ENCODE measurements at places on chromosomes 7 and 10. TPM values are rescaled to one million over a fixed set of nuclear protein-coding genes. Genes with fewer than 3 reads are reported as not detected.
A peak's percentile ranks its signal among the peaks of the same experiment; 100 is the strongest.

MYL10 gene
- polyA plus RNA-seq, result 13.6 TPM

RELN gene
- 2.1 TPM for polyA plus RNA-seq

FAM237B gene
- polyA plus RNA-seq, result not detected

SPAM1 gene
- polyA plus RNA-seq, result not detected

PLXNA4 gene
- 3.3 TPM for polyA plus RNA-seq

MYOZ1 gene
- 206 TPM for polyA plus RNA-seq

HMX3 gene
- not detected for polyA plus RNA-seq

HOXA5 gene
- polyA plus RNA-seq, result 8.2 TPM

CAPZA2 gene
- polyA plus RNA-seq, result 186 TPM

- DNase-seq, result peak; percentile 67
Observed at GRCh38 chr7:116332766-116333165, 122.4 kb downstream of the TES start.

- DNase-seq, result no peak
Observed at GRCh38 chr7:130953196-130953595, 219.2 kb upstream of the KLF14 start.

GRCh38 chr7:5605775-5606634 is 175.5 kb downstream of the RNF216 start:
- DNase-seq, result no peak

DNA sequence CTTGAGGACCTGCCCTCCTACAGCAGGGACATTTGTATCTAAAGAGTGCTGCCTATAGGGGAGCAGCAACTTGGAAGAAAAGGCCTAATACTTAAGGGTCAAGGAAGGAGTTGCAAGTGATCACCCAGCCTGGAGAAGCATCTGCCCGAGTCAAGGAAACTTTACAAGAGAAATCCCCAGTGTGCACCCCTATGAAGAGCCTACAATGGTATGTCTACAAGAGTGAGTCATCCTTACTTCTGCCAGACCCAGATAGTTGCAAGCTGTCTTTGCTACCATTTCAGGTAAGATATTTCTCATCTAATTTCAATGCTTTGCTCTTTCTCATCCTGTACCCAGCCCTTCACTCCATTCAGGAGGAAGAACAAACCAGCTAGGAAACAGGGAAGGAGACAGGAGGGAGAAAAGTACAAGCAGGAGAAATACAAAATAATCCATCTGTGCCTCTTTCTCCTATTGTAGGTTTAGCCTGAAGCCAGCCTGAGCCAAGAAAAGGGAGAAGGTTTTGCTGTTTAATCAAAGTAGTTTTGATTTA is 34.4 kb upstream of the AGR3 start:
- DNase-seq, result no peak

DNA sequence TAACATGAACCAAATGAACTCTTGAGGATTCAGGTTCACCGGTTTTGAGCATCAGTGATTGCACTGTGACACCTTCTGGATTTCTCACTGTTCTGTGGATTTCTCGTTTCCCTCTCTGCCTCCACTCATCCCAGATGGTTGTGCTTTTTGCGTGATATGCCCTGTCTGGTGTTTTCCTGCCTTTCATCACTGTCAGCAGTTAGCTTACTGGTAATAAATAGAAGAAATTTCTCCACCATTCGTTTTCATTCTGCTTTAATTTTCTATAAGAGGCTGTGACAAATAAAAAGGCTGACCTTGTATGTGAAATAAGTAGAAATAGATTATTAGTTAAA is 16.2 kb downstream of the BPGM start:
- DNase-seq, result no peak

- peak; percentile 55 for DNase-seq
Observed at GRCh38 chr10:63133821-63134557, 861 bp downstream of the NRBF2 start.

DNA sequence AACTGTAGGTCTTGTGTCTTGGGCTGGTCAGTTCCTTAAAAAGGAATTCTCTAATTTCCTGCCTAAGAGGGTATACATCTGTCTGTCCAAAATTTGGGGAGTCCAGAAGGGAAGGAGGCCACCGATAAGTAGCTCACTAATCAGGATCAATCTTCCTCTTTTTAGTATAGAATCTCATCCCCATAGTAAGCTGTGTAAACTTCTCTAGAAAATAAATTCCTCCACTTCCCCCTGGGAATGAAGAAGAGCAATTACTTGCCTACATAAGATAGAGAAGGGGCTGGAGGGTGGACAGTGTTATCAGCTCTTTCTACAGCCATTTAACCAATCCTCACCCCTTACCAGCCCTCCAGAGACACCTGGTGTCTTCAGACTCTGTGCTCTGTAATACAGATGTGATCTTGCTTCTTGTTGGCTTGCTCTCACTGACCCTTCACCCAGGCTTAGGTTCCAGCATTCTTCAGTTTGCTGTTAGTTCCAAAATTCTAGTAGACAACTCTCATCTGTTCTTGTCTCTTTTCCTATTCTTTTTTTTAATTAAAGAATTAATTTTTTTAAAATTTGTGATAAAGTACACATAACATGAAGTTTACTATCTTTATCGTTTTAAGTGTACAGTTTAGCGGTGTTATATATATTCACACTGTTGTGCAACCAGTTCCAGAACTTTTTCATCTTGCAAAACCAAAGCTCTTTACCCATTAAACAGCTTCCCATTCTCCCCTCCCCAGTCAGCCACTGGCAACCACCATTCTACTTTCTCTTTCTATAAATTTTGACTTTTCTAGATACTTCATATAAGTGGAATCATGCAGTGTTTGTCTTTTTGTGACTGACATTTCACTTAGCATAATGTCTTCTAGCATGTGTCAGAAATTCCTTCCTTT is 6.5 kb upstream of the PRKAR2B start:
- no peak for DNase-seq

DNA sequence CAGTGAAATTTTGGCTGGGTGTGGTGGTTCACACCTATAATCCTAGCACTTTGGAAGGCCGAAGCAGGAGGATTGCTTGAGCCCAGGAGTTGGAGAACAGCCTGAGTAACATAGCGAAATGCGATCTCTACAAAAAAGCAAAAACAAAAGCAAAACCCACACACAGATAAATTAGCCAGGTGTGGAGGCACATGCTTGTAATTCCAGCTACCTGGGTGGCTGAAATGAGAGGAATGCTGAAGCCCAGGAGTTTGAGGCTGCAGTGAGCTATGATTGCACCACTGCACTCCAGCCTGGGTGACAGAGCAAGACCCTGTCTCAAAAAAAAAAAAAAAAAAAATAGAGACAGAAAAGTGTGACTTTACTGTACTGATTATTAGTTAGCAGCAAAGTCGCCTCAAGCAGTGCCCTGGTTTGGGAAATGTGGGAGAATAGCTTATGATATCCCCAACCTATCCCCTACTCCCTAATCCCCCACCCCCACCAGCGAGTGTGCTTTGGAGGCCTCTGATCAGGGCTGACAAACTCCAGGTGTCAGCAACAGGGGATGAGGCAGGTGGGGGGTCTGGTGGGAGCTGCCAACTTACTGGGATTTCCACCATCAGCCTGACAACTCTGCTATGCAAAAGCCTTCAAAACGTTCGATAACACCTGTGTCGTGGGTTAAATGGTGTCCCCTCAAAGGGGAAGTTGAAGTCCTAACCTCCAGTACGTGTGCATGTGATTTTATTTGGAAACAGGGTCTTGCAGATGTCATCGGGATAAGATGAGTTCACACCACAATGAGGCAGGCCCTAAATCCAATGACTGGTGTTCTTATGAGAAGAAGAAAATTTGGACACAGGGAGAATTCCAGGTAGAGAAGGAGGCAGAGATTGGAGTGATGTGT is 124.7 kb upstream of the SDK1 start:
- DNase-seq, result no peak

- DNase-seq, result no peak
Observed at GRCh38 chr7:104207348-104207730, 474 bp downstream of the ORC5 start.

- DNase-seq, result no peak
Observed at GRCh38 chr10:128060341-128061250, 65.6 kb downstream of the MKI67 start.

DNA sequence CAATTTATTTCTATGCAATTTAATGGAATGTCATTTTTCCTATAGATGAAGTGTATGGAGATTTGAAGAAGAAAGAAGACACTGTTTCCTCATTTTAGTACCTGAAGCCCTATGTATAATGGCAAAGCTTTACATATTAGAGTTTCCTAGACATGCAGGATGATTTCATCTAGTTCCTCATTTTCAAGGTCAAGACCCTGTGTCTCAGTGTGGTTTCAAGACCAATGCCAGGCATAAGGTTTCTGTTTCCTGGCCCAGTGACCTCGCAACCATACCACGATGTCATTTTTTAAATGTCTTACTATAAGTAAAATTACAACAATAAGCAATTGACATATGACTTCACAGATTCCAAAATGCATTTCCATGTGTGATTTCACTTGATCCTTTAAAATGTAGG is 336.5 kb upstream of the PRKCQ start:
- no peak for DNase-seq

GRCh38 chr10:48598243-48598935 is 6.5 kb downstream of the ARHGAP22 start:
- DNase-seq, result peak; percentile 37

DNA sequence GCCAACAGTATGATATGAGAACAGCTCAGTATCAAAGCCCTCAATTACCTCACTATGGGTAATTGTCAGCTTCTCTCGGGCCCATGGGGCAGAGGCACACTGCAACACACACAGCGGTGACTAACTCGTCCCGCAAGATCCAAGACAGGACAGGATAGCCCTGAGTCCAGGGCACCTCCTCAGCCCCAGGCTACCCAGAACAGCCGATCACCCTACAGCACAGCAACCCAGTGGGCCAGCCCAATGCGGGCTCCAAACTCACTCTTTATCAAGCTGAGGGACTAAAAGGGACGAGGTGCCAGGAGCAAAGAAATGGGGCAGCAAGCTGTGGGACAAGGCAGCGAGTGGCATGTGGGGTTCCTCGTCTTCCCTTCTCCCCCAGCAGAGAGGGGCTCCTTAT is 765.1 kb downstream of the GRID1 start:
- DNase-seq, result no peak

GRCh38 chr7:100675105-100675451 is 1.5 kb downstream of the GNB2 start:
- DNase-seq, result no peak

- no peak for DNase-seq
Observed at GRCh38 chr7:2721842-2722241, 33.8 kb downstream of the AMZ1 start.

GRCh38 chr10:114174695-114175188 is 739 bp upstream of the CCDC186 start:
- DNase-seq, result peak; percentile 43

DNA sequence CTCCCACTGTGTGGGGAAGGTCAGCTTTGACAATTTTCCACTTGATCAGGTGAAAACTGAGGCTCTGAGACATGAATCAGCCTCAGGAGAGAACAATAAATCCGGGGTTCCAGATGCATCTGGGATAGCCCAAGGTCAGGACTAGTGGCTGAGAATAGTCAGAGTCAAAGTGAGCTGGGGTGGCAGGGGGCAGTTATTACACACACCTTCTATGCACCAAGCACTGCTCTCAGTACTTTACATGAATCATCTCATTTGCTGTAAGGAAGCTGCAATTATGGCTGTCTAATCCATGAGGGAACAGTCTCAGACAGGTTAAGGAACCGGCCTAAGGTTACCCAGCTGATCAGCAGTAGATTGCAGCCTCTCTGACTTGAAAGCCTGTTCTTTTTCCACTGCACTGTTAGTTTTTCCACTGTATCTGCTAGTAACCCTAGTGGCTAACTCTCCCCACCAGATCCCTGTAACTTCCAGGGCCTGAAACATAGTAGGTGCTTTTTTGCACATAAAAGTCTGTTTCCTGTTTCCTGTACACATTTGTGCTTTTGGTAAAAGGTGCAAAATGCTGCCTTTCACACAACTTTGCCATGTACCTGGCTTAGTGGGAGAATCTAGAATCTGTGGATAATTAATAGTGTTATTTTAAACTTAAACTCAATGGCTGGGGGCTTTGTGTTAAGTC is 125.9 kb downstream of the EMX2 start:
- no peak for DNase-seq

DNA sequence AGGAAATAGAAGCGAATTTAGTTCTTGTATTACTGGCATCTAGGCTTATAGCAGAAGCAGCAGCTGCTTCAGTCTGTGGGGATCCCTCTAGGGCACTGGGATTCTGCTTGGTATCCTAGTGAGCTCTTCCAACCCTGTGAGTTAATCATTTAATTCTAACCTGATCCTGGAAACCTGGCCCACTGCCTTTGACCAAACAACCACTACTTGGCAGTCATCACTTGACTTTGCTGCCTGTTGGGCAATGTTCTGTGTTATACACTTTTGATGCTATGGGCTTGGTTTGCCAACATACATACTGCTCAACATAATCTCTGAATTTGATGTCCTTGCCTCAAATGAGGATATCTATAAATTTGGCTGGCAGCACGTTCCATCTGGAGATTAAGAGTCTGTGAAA is 813.4 kb downstream of the ANKRD7 start:
- peak; percentile 3 for DNase-seq

GRCh38 chr7:131225619-131226513 is 101.8 kb upstream of the MKLN1 start:
- peak; percentile 13 for DNase-seq

DNA sequence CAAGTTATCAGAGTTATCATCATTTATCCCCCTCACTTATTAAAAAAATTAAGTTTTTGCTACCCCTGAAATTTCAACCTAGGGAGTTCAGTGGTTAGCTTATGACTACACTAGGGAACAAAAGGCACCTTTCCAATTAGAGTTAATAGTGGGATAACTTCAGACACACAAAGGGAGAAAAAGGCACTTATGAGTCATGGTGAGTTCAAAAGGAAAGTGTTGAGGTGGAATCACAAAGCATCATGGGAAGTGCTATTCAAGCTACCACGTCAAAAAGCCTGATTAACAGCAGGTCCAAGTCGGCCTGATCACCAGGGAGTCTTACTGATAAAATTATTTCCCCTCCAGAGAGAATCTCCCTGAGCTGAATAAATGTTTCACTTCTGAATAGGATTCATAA is 165.7 kb downstream of the C7orf25 start:
- no peak for DNase-seq

DNA sequence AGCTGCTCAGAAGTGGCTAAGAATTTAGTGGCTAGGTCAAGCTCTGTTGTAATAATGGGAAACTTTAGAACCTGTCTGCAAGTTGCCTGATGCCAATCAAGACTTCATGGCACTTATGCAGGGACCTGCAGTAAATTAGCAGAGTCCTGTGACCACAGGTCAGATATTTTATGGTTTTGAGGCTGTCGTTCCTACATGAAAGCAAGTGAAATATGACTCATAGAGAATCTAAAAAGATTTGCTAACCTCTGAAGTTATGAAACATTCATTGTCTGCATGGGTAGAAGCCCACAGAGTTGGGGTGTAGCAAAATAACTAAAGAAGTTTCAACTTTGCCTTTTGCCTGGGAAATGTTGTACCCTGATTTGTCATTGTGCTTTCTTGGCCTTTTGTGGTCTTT is 32.3 kb downstream of the SLC39A12 start:
- no peak for DNase-seq

DNA sequence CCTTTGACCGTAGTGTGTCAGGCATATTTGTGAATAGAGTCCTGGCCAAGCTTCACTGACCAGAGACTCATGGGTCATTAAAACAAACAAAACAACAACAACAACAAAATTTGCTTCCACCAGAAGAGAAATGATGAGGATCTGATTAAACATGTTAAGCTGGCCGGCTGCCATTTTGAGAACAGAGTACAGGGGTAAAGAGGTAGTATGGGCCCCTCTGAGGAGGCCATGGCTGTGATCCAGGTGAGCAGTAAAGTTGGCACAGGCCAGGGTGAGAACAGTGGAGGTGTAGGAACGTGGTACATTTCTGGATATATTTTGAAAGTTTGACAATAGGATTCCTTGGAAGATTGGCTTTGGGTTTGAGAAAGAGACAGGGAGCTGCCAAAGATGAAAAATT is 252.5 kb downstream of the TWIST1 start:
- DNase-seq, result no peak

- no peak for DNase-seq
Observed at GRCh38 chr7:129089521-129090212, 34.8 kb upstream of the TNPO3 start.

GRCh38 chr10:78772486-78772885 is 296.3 kb upstream of the ZMIZ1 start:
- DNase-seq, result no peak
